Neuronal stem cell (in vitro differentiated cells): ENCODE measurements at places on chromosomes 1 and 21.

DNA sequence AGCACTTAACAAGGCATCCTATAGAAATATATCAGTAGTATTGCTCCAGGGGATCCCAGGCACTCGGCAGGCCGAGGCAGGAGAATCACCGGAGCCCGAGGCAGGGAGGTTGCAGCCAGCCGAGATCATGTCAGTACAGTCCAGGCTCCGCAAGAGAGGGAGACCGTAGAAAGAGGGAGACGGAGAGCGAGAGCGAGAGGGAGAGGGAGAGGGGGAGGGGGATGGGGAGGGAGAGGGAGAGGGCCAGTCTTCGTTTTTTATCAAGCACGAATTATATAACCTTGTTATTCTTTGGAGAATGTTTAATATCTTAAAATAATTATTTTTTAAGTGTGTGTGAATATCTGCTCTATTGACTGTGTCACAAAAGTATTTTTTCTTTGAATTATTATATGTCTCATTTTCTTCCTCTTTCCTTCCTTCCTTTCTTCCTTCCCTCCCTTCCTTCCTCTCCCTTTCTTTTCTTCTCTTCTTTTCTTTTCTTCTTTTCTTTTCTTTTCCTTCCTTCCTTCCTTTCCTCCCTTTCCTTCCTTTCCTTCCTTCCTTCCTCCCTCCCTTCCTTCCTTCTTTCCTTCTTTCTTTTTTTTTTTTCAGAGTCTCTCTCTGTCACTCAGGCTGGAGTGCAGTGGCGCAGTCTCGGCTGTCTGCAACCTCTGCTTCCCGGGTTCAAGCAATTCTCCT lies 233.7 kb downstream of the SRGAP2C start:
- DNase-seq: no peak

DNA sequence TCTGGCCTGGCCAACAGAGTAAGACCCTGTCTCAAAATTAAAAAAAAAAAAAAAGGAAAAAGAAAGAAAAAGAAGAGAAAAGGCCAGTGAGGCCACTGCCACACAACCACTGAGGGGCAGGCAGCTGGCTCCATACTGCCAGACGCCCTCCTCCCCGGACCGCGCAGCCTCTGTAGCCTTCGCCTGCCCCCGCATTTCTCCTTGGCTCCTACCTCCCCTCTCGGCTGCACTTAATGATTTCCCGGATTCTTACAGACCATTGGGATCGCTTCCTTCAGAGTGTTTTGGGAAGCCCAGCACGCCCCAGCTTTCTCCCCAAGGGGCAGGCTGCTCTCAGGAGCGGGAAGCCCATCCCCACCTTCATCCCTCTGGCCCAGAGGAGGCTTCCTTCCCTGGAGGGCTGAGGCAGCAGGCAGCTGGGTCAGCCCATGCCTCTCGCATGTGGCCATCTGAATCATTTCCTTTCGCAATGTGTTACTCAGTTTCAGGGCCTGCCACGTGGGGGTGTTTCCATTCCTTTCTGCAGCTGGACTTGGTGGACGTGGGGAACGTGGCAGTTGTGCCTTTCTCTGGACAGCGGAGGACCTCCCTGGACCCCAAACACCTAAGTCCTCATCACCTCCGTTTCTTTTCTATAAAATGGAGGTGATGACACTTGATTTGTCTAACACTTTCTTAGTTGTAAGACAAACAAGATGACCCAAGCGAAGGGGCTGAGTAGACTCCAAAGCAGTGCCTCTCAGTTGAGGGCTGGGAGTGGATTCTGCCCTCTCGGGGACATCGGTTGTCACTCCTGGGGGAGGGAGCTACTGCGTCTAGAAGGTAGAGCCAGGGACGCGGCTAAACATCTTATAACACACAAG lies 2.3 kb downstream of the SLC2A5 start:
- DNase-seq: no peak

GRCh38 chr1:202106340-202107254 lies 16.1 kb upstream of the GPR37L1 start:
- no peak for DNase-seq

DNA sequence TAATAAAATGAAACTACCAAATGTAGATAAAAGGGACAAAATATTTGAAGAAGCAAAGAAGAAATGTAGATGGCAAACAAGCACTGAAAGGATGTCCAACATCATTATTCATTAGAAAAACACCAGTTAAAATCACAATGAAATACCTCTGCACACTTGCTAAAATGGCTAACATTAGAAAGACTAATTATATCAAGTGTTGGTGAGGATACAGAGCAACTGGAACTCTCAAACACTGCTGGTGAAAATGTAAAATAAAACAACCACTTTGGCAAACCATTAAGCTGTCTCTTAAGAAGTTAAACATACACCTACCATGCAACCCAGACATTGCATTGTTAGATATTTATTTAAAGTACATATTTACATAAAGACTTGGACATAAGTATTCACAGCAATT lies 138.6 kb upstream of the FGGY start:
- DNase-seq: no peak

DNA sequence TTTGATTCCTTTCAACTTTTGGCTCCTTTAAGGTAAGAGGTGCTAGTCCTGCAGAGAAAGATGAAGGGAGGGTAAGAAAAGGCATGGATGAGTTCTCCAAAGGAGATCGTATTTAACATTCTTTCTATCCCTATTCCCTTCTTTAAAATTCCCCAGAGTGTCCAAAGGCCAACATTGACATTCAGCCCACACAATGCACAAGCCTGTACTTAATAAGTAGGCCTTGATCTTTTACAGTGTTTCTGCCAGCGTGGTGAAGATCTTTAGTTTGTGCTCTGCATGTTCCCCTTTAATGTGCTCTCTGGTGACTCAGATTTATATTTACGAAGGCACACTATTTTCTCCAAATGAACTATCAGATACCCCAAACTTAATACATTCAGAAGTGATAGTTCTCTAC lies 582.5 kb upstream of the RGS18 start:
- no peak for DNase-seq

DNA sequence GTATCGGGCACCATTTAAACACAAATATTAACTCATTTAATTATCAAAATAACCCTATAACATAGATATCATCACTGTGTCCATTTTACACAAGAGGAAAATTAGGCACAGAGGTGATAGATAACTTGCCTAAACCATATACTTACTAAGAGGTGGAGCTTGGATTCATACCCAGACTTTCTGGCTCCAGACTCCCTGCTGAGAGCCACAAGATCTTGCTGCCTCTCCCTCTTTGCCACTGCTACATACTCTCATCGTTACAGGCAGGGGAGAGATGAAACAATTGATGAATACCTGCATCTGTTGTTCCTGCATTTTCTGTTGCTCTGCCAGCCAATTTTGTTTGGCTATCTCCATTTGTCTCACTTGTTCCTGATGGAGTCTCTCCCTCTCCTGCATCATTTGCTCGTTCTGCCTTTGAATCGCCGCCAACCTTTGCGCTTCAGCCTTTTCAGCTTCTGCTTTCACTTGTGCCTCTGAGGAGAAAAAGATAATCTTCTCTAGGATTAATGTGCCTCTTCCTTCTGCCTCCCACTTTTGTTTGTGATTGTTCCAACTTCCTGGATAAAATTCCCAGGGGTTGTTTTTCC lies 10.6 kb downstream of the GBP5 start:
- no peak for DNase-seq

DNA sequence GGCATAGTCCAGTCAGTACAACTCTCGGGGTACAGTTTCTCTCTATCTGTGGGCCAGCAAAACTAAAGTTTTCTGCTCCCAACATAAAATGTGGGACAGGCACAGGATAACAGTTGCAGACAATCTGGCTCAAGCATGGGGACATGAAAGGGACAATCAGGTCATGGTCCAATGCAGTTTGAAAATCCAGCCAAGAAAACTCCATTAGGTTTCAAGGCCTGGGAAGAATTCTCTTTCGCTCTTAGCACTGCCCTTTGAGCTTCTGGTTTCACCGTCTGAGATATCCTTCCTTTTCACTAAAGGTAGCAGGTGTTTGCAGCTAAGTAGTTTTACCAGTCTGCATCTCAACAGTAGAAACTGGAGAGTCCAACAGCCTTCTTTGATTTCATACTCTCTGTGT lies 21.1 kb upstream of the IL22RA1 start:
- no peak for DNase-seq

DNA sequence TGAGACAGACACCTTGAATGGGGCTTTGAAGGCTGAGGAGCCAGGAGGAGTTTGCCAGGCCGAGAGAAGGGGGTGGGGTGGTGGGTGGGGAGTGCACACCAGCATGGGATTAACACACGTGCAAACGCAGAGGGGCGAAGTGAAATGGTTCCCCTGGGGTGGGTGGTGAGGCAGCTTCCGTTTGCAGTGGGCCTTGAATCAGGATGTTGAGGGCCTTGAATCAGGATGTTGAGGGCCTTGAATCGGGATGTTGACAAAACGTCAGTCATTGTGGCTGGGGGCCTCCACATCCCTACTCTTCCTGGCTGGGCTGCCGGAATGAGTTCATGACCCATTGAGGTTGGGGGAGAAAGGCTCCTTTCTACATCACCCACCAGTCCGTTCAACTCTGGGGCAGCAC lies 16.6 kb downstream of the LDLRAP1 start:
- no peak for DNase-seq

GRCh38 chr1:112063781-112064728 lies 74.6 kb upstream of the KCND3 start:
- DNase-seq: no peak
